ENCODE measurements at places on chromosomes 16 and 17.

- peak; percentile 76 for DNase-seq
Observed at GRCh38 chr16:30053376-30054015, 12.1 kb upstream of the ALDOA start.

GRCh38 chr16:21205303-21205702, 6.1 kb downstream of the ZP2 start:
- DNase-seq, result no peak

- no peak for DNase-seq
Observed at GRCh38 chr17:27496437-27496943, 40.2 kb downstream of the KSR1 start.

- no peak for DNase-seq
Observed at GRCh38 chr17:78089576-78090281, 38.8 kb downstream of the TMC6 start.

DNA sequence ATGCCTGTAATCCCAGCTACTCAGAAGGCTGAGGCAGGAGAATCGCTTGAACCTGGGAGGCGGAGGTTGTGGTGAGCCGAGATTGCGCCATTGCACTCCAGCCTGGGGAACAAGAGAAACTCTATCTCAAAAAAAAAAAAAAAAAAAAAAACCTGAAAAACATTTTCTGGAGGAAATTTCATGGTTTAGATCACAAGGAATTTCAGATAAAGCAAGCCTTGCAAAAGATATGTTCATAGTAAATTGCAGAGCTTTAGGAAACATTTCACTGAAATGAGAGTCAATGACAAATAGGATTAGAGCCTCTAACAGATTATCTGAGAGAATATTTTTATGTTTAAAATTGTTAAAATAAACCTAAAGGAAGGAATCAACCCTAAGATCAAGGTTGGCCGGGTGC, 3.2 kb downstream of the TAF15 start:
- no peak for DNase-seq

Measured in fibroblast of the aortic adventitia (primary cell).